Stimulated activated CD4-positive, alpha-beta T cell treated with anti-CD3 and anti-CD28 coated beads, TNF-alpha, amount 100 ng/mL, for 4 hours (primary cell): ENCODE measurements at places on chromosomes 16 and 17.

DNA sequence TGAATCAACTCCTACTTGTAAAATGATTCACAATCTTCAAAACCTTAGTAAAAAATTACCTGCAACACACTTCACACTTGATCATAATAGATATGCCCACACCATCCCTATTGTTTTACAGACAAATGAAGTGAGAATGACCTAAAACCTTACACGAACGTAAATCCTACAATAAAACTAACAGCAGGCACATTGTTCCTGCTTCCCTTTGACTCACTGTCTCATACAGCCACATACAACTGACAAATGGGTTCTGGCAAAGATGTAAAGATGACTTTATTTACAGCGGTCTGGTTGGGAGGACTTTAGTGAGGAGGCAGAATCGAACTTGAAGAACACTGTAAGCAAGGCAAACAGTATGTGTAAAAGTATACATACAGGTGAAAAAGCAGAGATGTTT lies 188.7 kb downstream of the MYO1D start:
- DNase-seq, result no peak

GRCh38 chr17:49580981-49581647 lies 5.4 kb downstream of the NXPH3 start:
- DNase-seq, result no peak

DNA sequence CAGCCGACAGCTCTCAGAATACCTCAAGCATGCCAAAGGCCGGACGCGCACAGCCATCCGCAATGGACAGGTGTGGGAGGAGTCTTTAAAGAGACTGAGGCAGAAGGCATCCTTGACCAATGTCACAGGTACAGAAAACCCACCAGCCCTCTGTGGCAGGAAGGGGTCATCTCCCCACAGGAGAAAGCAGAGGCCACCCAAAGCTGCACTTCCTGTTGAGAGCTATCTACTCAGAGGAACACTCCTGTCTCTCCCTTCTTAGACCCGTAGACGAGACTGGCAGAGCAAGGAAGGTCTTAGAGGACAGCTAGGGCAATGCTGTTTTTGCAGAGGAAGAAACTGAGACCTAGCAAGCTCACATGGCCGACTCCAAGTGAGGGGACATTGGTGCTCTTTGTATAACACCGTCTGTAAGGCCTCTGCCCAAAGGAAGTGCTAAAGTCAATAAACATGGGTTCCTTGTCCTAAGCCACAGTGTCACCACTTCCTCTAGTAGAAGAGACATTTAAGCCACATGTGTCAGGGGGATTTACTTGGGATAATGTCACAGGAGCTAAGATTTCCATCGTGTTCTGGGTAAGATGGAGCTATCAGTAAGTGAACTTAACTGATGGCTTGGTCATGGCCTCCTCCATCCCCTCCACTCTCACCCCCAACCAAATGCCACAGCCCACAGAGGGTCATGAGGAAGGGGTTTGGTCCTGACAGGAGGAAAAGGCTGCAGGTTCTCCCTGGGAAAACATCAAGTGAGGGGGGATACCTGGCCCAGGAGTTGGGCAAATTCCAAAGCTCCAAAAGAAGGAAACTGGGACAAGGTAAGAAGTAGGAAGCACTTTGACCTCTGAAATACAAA lies 9.4 kb downstream of the LPO start:
- DNase-seq, result no peak

DNA sequence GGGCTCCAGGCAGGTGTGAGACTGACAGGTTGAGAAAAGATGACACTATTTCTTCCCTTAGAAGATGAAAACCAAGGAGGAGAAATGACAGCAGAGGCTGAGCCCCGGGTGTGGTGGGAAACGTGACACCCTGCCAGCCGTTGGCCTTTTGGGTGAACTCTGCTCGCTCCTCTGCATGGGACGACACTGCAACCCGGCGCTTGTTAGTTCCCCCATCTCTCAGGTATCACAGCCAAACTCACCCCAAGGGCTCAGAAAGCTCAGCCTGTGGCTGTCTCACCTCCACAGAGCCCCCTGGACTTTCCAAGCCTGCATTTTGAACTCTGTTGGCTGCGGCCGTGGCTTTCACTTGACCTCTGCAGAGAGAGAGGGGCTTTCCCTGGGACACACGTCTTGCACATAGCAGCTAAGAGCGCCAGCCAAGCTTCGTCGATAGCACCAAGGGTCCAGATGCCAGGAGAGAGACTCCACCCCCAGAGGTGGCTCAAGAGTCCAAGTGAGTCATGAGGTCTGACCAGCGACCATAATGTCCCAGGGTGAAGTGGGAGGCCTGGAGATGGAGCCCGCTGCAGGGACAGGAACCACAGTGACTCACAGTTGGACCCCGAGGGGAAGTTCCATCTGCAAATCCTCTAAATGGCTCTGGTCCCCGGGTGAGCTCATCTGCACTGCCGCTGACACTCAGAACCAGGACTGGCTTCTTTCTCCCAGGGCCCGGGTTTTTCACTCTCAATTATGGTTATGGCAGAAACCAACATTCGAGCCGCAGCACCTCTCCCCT lies 301.9 kb downstream of the SOX9 start:
- DNase-seq, result no peak

DNA sequence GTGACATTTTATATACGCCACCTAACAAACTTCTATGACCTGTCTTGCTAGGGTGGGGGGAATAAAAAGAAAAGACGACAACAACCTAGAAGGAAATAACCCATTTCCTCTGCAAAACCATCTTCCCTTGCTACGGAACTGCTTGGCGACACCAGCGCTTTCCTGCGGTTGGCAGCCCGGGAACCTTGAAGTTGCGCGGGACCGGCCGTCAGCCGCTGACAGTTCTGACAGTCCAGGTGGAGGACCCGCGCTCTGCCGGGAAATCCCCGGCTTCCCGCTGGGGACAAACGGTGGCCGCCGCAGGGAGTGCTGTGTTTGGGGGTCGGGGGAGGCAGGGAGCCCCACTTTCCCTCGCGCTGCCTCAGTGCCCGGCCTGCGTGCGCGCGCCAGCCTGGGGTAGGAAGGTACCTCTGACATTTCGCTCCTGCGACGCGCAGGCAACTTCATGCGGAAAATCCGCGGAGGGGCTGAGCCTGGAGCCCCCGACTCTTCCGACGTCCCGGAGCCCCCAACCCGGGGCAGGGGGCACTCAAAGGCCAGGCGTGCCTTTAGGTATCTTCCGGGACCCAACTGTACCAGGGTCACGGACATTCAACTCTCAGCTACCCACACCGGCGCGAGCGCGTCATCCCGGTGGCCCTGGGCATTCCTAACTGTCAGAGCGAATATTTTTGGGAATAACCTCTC lies 516 bp downstream of the SLC16A6 start:
- DNase-seq, result peak; percentile 15

DNA sequence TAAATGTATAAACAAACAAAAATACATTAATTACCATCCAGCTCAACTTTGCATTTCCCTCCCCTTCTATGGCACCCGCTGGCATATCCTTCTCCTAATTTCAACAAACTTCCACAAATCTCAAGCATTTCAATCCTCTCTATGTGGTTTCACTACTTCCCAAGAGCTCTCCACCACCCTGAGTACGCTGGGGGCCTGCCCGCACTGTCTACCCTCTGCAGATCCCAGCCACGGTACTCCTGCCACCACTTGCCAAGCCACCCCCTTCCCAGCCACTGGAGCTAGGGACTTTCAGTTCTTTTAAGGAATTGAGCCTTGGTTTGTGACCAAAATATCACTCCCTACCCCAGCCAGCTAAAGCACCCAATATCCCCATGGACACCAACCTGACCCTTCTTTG lies 1.9 kb downstream of the TK2 start:
- DNase-seq, result no peak
